Hippocampal formation (tissue), 2 donors: ENCODE measurements at places on chromosomes 4 and X.

- DNase-seq, result no peak
Observed at GRCh38 chr4:159098482-159099127, 4.3 kb upstream of the RAPGEF2 start.

DNA sequence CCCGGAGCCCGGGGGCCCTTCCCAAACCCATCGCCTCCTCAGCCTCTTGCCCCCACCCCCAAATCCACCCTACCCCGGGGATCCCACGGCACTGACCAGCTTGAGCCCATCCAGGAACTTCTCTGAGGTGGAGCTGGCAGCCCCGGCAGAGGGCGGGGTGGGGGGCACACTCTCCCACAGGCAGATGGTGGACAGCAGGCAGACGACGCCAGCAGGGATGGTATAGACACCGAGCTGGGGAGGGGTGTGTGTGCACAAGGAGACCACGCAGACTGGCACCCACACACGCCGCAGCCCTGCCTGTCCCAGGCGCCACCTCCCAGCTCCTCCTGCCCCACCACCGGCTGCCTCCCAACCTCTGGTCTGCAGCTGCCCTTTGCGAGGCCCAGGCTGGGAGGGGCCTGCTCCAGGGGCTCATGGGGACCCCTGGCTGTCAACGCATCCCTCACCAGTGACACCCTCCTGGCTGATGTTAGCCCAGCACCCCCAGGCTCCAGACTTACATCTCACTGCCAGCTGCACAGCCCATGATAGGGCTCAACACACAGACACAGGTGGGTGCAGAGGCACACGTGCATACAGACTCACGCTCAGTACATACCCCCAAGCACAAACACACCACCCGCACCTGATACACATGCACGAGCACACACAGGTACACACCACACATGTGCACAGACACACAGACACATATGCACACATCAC, 4.2 kb downstream of the SLC49A3 start:
- no peak for DNase-seq

- no peak for DNase-seq
Observed at GRCh38 chrX:129761596-129761995, 18.2 kb upstream of the SASH3 start.

GRCh38 chr4:27318740-27319139, 458.1 kb downstream of the STIM2 start:
- no peak for DNase-seq

DNA sequence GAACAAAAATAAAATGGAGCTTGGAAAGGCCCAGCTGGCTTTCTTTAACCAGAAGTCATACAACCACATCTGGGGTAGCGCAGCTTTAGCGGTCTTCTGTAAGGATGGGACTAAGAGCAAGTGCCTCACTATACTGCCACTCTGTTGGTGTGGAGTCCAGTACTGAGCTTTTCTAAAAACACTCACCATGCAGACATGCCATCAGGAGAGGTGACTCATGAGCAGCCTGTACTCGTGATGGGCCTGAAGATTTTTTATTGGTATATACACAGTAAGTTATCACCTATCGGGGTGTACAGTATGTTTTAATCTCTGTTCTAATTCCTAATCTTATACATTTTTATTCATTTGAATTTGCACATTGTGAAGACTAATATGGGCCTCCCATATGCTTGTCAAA, 9.6 kb downstream of the PPP3CA start:
- DNase-seq, result no peak

- DNase-seq, result no peak
Observed at GRCh38 chr4:87835743-87836142, 3.0 kb downstream of the MEPE start.

- DNase-seq, result no peak
Observed at GRCh38 chr4:181291615-181292014, 951.6 kb upstream of the TENM3 start.

- no peak for DNase-seq
Observed at GRCh38 chrX:40912576-40912975, 172.7 kb upstream of the USP9X start.

DNA sequence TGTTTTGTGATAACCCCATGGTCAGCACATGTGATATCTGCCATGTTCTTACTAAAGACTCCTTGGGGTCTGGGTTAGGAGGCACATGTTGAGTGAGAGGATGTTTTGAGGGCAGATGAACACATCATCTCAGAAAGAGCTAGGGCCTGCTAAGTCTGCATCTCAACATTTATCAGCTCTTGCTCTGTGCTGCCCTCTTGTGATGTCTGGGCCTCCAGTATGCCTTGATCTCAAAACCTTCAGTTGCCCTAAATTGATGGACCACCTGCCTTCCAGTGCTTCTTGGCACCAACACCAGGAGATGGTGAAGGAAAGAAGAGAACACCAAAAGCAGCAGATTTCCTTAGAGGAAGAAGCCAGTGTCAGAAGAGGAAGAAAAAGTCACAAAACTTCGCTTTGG, 22.5 kb downstream of the MID1 start:
- no peak for DNase-seq

DNA sequence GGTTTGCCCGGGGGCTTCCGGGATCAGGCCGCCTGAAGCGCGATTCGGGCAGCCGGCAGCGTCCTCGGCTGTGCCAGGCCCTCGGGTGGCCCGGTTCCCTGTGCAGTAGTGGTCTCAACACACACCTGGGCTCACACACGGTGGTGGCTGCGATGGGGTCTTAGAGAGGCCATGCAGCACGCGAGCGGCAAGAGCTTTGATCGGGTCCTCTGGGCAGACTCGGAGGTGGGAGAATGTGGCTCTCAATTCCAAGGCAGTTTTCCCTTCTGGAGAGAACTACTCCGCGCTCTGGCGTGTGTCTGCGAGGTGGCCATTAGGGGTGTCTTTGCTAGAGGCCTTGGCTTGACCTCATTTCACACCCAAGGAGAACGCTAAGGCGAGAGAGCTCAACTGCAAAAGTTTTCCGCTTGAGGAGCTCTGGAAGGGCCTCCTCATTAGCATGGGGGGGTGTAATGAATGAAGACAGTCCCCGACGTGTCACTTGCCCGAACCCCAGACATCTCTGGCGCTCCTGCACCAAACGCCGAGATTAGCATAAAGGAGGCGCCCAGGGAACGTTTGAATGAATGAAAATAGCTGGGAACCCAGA, 771 bp upstream of the RBPJ start:
- no peak for DNase-seq

DNA sequence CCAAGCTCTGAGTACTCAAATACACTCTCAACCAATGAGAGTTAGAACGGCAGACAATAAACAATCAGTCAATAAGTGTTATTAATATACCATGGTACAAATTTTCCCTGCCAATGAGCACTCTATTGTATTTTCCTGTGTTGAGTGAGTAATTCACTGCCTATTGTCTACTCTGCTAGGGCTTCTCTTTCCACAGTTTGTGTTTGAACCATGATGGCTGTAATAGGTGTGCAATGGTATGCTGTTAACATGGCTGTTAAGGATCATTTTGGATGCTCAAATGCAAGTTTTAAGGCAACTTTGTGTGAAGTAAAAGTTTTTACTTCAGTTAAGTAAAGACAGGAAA, 41.2 kb downstream of the RPS6KA3 start:
- DNase-seq, result no peak

- DNase-seq, result no peak
Observed at GRCh38 chr4:159673221-159673620, 570.3 kb downstream of the RAPGEF2 start.

DNA sequence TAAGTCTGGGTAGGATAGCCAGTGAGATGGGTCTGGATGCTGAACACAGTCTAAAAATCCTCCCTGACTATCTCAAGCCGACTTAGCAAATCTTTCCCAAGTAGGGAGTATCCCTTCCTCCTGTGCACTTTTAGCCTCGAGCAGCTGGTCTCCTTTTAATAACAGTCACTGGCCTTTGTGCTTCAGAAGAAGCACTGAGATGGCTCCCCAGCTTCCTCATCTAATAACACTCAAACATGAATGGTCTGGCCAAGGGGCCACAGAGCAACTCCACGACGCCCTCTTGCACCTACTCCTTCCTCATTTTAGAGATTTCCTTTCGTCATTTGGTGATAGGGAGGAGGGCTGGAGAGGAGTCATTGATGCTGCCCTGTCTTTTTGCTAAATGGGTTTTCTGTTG, 78.8 kb upstream of the TMEM150C start:
- no peak for DNase-seq

GRCh38 chr4:41134581-41134980, 79.8 kb downstream of the APBB2 start:
- DNase-seq, result no peak

DNA sequence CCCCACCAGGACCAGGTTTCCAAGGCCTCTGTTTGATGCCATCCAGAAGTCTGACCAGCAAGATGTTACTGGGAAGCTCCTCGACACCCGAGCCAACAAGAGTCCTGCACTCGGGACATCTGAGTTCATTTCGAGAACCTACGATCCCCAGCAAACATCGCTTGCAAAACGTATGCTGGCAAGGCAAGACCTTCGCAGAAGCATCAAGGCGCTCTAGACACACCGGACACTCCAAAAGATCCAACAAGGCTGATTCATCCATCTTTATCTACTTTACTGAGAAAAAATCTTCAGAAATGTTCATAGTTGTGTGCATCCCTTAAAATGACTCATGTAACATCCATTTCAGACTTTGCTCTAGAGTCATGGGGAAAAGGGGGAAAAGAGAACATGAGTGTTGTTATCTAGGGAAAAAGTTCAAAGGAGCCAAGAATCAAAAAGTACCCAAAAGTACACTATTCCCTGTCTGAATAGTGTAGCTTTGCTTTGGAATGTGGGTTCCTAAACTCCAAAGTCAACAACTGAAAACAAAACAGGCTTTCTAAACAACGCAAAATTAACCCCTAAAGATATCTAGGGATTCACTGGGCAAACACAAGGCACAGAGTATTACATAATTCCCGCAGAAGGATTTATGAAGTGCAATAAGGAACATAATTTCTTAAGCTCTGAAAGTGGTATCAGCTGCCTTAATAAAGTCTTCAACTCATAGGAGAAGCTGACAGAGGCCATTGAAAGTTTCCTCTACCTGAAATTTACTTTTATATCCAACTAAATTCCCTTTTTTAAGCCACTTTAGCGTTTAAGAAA, 1.6 kb downstream of the SH3RF1 start:
- DNase-seq, result peak; percentile 10

GRCh38 chr4:128574706-128575105, 234.8 kb upstream of the JADE1 start:
- DNase-seq, result peak; percentile 65

- no peak for DNase-seq
Observed at GRCh38 chrX:131577413-131577812, 33.5 kb downstream of the OR13H1 start.

DNA sequence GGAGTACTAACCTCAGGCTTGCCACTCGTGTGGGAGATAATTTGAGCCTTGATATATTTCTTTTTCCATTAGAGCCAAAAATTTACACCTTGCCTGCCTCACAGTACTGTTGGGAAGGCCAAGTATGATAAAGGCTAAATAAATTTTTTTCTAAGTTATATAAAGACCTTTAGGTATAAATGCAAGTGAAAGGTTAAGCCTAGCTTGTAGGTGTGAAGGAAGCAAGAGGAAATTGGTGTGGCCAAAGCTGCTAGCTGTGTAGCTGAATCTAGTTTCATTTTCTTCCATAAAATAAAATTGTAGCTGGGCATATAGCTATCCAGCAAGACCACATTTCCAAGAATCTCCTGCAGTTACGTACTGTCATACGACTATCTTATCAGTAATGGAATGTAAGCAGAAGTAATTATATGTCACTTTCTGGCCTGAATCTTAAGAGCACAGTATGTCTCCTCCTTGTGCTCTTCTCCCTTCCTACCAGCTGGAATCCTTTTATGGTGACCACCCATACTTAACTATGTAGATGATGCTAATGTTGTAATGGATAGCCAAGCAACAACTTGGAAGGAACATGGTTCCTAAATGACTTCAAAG, 14.3 kb upstream of the GABRE start:
- no peak for DNase-seq

GRCh38 chr4:38495446-38495845, 168.6 kb upstream of the KLF3 start:
- no peak for DNase-seq

GRCh38 chr4:62208921-62209320, 1008.8 kb downstream of the ADGRL3 start:
- no peak for DNase-seq

GRCh38 chrX:9907645-9908387, 59.3 kb upstream of the CLDN34 start:
- DNase-seq, result no peak
